ENCODE measurements at places on chromosomes 1 and 21.

DNA sequence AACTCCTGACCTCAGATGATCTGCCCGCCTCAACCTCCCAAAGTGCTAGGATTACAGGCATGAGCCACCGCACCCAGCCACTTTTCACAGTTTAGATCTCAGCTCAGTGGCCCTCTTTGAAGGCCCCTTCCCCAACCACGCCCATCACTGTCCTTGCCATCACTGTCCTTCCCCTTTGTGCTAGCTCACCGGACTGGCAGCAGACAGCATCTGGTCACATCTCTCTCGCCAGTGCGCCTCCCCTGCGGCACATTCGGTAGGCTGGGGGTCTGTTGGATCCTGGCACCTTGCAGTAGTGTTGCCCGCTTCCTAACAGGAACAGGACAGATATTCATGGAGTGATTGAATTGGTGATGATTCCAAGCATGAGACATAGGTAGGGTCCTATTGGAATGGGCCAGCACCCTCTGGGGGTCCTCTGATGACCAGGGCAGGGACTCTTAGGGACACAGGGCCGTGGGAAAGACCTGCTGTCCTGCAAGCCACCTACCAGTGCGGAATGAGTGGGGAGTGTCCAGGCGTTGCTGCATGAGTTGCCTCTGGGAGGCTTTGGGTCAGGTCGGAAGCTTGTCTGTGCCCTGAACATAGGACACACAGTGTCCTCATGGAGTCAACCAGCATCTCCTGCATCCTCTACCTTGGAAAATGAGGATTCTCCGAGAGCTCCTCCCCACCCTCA, 178.8 kb upstream of the VAMP3 start:
- DNase-seq = no peak

DNA sequence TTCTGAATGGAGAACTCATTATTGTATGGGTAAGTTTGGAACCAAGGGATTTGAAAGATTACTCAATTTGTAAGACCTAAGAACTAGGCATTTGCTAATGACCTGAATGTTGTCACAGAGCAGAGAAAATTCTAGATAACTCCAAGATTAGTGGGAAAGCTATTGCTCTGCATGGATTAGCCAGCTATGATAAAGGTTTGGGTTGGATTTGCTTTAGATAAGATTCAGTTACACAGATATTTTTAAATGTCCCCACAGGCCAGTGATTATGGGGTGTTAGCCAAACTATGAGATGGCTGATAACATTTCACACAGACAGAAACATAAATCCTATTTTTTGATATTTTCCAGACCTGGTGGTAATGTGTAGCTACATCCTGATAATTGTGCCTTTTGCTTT, 88.2 kb downstream of the NTPCR start:
- DNase-seq = no peak

DNA sequence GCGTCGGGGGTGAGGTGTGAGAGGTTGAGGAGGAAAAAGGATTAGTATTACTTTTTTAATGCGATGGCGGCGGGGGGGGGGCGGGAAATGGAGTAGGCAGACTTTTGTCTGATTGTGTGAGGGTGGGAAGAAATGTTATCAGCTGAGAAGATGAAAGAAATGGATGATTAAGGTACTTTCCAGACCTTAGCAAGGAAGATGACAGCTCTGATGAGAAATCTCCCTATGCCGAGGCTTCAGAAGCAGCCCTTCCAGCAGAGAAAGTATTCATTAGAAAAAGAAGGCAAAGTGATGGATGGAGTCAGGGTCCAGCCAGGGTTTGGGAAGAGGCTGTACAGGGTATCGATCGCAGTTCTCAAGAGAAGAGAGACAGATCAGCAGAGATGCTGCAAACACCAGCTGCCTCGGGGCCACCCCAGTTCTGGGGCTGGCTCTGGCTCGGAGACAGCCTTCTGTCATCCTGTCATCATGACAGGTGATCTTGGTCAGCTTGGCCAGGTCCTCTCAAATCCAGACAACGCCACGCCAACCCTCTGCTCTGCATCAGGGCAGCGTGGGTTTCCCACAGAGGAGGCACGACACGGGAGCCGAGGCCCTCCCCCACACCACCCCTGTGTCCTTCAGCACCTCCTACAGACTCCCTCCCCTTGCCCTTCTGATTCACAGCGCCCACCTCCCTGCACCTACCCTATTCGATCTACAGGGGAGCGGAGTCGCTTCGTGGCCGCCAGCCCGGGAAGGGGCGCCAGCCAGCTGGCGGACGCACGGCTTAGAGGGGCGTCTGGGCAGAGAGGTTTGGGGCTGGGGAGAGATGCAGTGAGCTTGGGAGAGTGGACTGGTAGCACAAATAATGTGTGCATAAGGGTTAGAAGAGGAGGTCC, 674 bp upstream of the ATXN7L2 start:
- DNase-seq = peak; percentile 70

GRCh38 chr1:153444078-153444477, 16.4 kb downstream of the S100A7 start:
- DNase-seq = no peak

DNA sequence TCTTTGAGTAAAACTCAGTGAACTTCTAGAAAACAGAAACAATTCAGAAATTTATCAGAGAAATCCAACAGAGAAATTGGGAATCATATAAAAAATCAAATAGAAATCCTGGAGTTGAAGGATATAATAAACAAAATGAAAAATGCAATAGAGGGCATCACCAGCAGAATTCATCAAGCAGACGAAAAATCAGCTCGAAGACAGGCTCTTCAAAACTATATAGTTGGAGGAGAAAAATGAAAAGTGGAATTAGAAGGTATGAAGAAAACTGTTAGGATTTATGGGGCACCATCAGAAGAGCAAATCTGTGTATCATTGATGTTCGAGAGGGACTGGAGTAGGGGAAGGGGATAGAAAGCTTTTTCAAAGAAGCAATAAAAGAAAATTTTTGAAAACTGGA, 121.5 kb upstream of the GPR52 start:
- no peak for DNase-seq

DNA sequence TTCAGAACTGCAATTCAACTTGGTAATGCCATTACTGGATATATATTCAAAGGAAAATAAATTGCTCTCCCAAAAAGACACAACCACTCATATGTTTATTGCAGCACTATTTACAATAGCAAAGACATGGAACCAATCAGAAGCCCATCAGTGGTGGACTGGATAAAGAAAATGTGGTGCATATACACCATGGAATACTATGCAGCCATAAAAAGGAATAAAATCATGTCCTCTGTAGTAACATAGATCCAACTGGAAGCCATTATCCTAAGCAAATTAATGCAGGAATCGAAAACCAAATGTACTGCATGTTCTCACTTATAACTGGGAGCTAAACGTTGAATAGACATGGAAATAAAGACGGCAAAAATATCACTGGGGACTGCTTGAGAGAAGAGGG, 117.0 kb downstream of the MAP3K21 start:
- no peak for DNase-seq

DNA sequence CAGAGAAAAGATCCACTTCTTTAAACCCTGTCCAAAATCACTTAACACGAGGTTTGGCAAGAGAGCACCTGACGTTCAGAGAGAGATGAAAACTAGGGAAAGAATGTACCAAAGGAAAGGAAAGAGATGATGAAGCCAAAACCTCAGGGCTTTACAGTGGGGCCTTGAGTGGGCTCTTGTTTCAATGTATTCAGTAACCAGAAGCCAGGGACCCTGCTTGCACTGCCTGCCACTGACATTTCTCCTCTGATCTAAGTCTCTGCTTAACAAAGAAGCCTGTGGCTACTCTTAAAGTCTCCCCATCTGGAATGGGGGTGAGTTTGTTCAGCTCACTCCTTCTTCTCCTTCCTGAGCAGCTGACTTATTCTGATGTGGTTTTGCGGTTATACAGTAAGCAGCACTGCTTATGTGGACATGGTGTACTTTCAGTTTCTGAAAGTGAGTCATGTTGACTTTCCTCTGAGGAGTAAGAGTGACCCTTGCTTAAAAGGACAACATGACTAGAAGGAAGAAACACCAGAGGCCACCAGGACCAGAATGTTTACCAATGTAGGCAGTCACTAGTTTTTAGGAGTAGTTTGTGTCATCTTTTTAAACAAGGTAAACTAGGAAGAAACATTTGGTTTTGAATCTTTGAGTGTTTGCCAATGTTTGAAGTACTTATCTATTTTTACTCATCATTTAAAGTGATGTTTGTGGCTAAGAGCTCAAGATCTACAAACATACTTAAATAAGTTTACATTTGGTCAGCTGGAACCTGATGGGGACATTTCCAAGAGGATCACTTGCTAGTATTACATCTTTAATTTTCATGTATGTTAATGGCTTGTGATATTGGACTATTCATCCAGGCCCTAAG, 87.4 kb downstream of the FASLG start:
- peak; percentile 86 for DNase-seq

GRCh38 chr1:63880958-63881576, 107.2 kb downstream of the ROR1 start:
- DNase-seq = no peak

- peak; percentile 81 for DNase-seq
These were observed at the start of gene SYTL1 for GRCh38 chr1:27341525-27342252. SYTL1 (plus strand) TSS chr1:27342022; CDS start chr1:27345335, 3,313 bp downstream.

GRCh38 chr1:156338180-156338976, at the start of the genes CCT3 and TSACC:
CCT3 (minus strand) TSS chr1:156338292; CDS start chr1:156338184, 108 bp downstream.
TSACC (plus strand) TSS chr1:156338526; CDS start chr1:156339758, 1,232 bp downstream.
- DNase-seq = peak; percentile 99

DNA sequence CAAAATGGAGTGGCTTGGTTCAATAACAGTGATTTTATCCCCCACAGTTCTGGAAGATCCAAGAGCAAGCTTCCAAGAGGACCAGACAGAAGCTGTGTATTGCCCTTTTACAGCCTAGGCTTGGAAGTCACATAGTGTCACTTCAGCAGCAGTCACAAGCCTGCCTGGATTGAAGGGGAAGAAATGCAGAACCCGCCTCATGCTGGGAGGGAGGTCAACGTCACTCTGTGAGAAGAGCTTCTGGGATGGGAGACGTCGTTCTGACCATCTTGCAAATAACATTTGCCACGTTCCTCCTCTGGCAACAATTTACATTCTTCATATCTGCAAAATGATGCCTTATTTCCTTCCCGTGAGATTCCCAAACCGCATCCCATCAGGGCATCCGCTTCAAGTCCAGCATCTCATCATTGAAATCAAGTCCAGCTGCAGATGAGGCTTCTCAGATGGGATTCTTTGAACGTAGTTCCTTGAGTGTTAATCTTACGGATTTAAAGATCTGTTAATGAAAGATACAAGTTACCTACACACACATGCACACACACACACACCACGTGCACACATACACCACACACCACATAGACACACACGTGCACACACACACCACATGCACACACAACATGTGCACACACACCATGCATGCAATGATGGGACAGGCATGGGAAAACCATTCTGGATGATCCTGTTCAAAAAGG, 23.9 kb upstream of the KIF1B start:
- no peak for DNase-seq

DNA sequence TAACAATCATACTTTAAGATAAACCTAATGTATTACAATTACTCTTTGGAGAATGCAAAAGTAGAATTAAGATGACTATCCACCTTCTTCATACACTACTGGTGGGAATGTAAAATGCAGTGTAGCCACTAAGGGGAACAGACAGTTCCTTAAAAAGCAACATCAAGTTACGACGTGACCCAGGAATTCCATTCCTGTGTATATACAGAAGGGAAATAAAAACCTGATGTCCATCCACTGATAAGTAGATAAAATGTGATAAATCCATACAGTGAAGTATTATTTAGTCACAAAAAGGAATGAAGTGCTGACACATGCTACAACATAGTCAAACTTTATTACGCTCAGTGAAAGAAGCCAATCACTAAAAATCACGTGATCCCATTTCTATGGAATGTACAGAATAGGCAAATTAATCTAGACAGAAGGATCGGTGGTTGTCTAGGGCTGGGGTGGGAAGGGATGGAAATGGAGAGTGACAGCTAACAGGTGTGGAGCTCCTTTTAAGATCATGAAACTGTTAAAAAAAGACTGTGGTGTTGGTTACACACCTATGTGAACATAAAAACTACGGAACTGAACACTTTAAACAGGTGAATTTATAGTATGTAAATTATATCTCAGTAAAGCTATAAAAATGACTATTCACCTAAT, 42.1 kb downstream of the NRIP1 start:
- DNase-seq = no peak

DNA sequence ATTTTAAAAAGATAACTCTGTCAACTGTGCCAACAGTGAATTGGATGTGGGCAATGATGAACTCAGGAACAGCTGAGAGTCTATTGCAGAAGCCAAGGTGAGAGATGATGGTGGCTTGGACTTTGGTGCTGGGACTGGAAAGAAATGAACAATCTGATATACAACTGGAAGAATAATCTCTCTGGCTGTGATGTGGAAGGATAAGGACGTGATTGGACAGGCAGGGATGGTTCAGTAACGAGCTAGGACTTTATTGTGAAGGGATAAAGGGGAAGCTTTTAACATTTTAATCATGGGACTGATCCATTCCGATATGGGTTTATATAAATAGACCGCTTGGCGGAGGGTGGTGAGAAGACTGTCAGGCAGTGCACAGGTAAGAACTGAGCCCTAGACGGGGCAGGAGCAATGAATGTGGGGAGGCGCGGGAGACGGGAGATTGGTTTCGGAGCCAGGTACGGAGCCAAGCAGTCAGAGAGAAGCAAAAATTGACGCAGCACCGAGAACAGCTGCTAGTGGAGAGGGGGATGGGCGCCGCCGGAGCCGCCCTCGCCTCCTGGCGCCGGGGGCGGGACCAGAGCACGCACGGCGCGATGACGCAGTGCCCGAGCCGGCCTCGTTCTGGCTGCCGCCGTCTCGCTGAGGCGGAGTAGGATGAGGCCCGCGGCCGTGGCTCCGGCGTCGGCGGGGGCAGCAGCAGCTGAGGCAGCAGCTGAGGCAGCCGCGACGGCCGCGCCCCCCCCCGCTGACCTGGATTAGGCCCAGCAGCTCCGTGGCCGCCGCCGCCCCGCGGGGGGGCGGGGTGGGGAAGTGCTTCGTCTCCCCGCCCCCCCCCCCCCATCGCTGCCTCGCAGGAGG, at the start of gene RNF11:
Gene RNF11, plus strand, starts transcription at position 601 of the 858 bp plus-strand sequence. CDS start 484 bp downstream, outside the sequence.
- peak; percentile 70 for DNase-seq

DNA sequence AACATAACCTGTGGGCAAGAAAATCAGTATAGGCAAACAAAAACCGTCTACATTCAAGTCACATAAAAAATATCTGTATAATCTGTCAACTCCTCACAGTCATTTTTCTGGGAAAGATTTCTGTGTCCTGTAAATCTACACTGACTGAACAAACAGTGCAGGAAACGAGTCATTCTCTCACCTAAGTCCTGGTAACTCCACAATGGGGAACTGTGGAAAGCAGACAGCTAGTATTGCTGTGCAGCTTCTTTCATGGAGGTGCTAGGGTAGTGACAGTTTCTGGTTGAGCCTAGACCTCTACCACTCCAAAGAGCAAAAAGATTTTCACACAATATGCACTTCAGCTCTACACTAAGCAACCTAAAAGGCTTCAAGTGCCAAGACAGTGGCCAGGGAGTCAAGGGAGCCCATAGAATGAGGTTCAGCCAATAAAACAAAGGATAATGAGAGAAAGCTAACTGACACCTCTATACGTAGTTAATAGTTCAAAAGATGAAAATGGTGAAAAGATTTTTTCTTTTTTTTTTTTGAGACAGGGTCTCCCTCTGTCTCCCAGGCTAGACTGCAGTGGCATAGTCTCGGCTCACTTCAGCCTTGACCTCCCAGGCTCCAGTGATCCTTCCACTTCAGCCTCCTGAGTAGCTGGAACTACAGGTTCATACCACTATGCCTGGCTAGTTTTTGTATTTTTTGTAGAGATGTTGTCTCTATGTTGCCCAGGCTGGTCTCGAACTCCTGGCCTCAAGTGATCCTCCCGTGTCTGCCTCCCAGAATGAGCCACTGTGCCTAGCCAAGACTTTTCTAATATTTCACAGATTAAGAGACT, 5.5 kb downstream of the PTP4A2 start:
- peak; percentile 21 for DNase-seq
